ENCODE measurements at places on chromosomes 6 and 20.
A peak's percentile ranks its signal among the peaks of the same experiment; 100 is the strongest.

GRCh38 chr6:125808060-125808459, 17.3 kb downstream of the NCOA7 start:
- DNase-seq: no peak

DNA sequence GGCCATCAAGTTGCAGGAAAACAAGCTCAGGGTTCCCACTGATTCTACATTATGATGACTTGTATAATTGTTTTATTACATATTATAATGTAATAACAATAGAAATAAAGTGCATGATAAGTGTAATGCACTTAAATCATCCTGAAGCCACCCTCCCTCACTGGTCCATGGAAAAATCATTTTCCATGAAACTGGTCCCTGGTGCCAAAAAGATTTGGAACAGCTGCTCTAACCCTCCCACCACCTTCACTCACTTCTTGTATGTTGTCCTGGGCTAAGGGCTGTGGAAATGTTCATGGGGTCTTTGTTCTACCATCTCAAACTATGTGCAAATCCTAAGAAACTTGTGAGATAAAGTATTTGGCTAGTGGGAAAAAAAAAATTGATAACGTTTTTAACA, 133.8 kb downstream of the LRRC1 start:
- DNase-seq: no peak

DNA sequence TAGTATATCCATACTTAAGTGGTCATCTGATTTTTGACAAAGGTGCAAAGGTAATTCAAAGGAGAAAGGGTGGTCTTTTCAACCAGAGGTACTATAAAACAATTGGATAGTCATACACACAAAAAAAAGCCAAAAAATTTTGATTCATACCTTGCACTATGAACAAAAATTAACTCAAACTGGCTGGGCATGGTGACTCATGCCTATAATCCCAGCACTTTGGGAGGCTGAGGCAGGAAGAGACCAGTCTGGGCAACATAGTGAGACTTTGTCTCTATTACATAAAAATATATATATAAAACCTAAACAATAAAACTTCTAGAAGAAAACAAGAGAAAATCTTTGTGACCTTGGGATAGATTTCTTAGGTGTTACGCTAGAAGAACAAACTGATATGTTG, 43.8 kb upstream of the ADIG start:
- DNase-seq: no peak

DNA sequence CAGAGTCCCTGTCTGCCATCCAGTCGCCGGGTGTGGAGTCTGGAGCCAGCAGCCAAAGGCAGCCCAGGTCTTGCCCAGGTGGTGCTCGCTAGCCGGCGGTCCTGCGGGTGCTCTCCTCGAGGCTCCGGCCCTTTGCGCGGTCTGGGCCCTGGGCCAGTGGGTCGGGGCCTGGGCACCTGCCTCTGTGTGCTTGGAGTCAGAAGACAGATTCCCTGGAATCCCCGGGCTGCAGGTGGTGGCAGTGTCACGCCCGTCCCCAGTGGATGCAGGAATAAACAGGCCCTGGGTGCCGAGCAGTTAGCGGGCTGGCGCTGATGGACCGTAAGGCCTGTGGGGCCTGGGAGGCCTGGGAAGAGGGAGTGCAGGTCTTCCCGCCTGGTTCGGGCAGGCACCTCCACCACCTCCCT, 5.3 kb downstream of the SS18L1 start:
- no peak for DNase-seq

GRCh38 chr20:38599410-38599882, 2.2 kb upstream of the ARHGAP40 start:
- DNase-seq: no peak

DNA sequence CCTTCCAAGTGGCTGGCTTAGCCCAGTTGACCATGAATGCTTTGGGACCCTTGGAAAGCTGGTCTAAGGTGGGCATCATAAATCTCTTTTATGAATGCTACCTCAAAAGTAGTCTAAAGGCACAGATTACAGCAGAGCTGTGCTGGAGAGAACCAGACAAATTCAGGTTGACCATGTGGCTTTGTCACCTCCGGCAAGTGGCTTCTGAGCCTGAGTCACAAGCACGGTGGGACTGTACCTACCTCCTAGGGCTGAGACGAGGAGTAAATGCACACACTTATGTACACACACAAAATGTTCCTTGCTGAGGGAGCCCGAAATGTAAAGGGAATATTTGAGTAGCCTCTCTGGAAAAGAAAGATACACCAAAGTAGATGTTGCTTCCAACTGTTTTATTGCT, 155.9 kb downstream of the NFATC2 start:
- DNase-seq: no peak

DNA sequence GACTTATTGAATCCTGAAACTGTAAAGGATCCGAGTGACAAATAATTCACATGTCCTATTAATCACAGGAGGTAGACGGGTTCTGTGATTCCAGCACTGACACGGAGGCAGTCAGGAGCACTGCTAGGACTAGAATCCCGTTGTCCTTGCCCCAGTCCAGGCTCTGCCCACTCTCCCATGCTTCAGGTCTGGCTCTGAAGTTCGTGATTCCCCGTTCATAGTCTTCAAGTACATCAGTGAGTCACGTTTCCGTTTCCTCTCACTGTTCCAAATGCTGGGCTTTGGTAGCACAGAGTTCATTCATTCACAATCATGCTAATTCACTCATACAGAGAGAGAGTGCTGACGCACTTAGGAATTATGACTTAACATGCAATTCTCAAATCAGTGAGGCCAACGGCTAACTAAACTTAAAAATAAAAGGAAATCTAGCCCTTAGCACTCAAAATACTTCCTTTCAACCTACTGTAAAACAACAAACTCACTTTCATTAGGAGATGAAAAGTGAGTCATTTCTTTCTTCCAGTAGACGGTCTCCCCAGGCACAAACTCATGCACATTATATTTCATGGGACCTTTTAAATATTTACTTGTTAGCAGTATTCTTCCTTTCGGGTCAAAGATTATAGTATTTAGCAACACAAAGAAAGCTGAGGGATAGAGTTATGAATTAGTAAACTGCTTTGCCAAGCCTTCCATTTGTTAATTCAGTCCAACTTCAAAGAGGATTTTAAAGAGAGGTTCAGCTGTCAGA, 94.0 kb upstream of the NHSL1 start:
- DNase-seq: no peak

- peak; percentile 73 for DNase-seq
Measured at GRCh38 chr6:28922821-28923317, 916 bp downstream of the TRIM27 start.

GRCh38 chr6:121760745-121761144, 325.3 kb downstream of the GJA1 start:
- no peak for DNase-seq

DNA sequence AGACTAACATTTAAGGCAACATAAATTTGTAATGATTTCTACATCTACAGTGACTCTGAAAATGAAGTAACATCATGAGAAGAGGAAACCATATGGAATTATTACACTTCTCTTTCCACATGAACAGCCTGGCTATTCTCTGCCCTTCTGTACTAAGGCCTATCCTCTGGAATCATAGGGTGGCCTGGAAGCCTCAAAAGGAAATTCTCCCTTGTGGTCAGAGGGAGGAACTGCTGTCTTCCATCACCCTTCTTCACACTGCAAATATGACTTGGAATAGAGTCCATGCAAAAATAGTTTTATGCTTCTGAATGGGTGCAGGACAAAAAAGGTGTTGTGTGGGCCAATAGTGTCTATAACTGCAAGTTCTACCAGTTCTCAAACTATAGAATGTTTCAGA, 44.6 kb upstream of the SH3BGRL2 start:
- no peak for DNase-seq

GRCh38 chr6:73139681-73140383, 85.5 kb downstream of the KHDC1L start:
- no peak for DNase-seq

GRCh38 chr6:114339706-114340105, 3.1 kb downstream of the HS3ST5 start:
- DNase-seq: no peak

GRCh38 chr6:18533793-18534192, 146.6 kb downstream of the RNF144B start:
- DNase-seq: no peak

GRCh38 chr6:125814481-125814880, 23.7 kb downstream of the NCOA7 start:
- DNase-seq: no peak

GRCh38 chr6:22281341-22282085, 15.3 kb downstream of the PRL start:
- DNase-seq: no peak

- DNase-seq: no peak
Measured at GRCh38 chr6:91330896-91331295, 744.0 kb upstream of the MAP3K7 start.

DNA sequence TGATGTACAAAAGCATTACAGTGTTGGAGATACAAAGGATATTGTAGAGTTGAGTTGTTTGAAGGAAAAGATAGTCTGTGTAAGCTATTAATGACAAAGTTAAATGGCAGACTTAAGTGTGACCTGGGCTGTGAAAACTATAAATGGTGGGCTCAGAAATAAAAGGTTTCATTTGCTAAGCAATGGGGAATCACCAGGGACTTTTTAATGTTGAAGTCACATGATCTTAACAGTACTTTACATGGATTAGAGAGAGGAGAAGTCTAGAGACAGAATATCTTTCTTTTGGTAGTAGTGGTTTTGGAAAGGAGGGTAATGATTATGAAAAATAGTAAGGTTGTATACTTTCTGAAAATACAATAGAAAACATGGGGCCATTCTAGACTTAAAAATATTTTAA, 67.1 kb downstream of the SCAF8 start:
- no peak for DNase-seq

- no peak for DNase-seq
Measured at GRCh38 chr20:50727792-50728485, 3.4 kb upstream of the PARD6B start.

DNA sequence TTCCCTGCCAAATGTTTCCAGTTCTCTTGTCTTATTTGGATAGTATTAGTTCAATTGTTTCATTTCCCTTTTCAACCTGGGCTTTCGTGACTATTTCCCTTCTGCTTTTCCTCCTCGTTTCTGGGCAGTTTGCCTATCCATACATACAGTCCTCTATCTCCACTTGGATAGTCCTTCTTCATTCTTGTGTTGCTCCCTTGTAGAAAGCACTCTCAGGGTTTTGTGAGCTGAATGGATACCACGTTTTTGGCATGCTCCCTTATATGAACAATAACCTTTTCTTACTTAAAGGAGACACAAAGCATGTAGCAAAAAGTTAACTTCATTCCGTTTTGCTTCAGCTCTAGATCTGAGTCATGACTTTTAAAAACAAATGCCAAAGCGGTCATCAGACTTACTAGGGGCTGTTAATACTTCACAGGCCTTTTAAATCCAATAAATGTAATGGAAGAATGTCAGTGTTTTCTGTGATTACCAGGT, 16.6 kb downstream of the CRYBG1 start:
- no peak for DNase-seq

- no peak for DNase-seq
Measured at GRCh38 chr20:32358632-32358882, 426 bp downstream of the ASXL1 start.

DNA sequence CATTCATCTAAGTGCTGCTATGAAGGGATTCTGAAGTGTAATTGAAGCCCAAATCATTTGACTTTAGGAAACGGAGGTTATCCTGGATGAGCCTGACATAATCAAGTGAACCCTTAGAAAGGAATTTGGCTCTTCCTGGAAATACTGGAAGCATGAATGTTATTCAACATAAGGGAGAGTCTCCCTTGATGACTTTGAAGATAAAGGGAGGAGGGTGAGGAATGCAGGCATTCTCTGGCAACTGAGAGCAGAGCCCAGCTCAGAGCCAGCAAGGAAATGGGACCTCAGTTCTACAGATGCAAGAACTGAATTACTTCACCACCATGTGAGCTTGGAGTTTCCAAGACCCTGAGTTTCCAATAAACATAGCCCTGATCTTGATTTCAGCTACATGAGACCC, 168.2 kb downstream of the DLL1 start:
- peak; percentile 60 for DNase-seq

DNA sequence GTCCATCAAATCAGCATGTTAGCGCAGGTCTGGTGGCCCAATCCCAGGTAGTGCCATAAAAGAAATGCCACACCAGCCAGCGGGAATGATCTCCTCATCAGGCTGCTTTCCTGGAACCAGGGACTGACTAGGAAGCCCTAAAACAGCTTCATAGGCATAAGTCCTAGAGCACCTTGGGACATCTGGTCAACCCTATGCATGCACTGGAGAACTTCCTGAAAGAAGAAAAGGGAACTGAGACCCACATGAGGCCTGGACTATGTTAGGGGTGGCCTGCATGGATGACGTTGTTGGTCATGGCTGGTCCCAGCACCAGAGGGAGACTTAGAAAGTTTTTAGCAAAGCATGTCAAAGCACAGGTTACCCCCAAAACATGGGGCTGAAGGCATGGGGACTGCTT, 7.6 kb upstream of the KCNK16 start:
- no peak for DNase-seq

GRCh38 chr6:87630746-87631145, 40.8 kb downstream of the ORC3 start:
- DNase-seq: no peak

- no peak for DNase-seq
Measured at GRCh38 chr20:24835195-24835594, 113.9 kb upstream of the CST7 start.

- no peak for DNase-seq
Measured at GRCh38 chr20:7708112-7708511, 232.1 kb downstream of the HAO1 start.

GRCh38 chr6:170553534-170554012, 466 bp upstream of the PSMB1 start:
- DNase-seq: no peak

DNA sequence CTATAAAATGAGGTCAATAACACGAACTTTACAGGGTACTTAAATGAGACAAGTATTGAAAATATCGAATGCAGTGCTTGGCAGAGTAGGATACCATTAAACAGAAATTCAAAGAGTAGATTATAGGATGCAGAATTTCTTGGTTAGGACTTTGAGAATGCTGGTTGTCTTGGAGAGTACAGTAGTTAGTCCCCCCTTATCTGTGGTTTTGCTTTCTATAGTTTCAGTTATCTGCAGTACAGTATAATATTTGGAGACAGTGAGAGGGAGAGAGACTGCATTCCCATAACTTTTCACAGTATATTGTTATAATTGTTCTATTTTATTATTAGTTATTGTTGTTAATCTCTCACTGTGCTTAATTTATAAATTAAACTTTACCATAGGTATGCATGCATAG, 290.5 kb downstream of the BTBD9 start:
- DNase-seq: no peak

DNA sequence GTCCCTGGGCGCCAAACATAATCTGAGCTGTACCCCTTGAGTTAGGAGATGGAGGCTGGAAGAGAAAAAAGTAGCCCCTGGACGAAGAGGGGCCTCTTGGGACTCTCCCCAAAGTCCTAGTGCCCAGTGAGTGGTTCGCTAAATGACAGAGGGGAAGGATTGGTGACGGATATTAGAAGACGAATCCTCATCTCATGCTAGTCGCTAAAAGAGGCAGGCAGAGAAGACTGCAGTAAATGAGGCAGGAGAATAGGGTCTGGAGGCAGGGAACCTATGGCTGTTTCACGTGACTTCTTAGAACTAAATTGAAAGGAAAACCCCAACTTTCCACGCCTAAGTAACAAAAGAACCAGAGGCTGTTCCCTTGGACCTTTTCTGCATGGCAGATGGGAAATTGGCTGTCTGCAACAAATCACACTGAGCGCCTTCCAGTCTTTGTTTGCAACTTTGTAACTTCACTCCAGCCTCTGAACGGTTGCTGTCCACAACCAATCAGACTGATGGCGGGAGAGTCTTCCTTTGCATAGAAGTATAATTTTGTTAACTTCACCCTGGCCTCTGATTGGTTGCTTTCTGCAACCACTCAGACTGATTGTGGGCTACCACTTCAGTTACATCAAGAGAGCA, 731 bp upstream of the RBL1 start:
- no peak for DNase-seq
